Stimulated activated CD4-positive, alpha-beta T cell treated with anti-CD3 and anti-CD28 coated beads, TNF-alpha, amount 100 ng/mL, for 24 hours (primary cell): ENCODE measurements at places on chromosomes 12 and 14.
A peak's percentile ranks its signal among the peaks of the same experiment; 100 is the strongest.

GRCh38 chr12:12979731-12980259 lies 20.3 kb downstream of the HEBP1 start:
- no peak for DNase-seq

GRCh38 chr14:55098561-55098898 lies 30.5 kb upstream of the LGALS3 start:
- no peak for DNase-seq

DNA sequence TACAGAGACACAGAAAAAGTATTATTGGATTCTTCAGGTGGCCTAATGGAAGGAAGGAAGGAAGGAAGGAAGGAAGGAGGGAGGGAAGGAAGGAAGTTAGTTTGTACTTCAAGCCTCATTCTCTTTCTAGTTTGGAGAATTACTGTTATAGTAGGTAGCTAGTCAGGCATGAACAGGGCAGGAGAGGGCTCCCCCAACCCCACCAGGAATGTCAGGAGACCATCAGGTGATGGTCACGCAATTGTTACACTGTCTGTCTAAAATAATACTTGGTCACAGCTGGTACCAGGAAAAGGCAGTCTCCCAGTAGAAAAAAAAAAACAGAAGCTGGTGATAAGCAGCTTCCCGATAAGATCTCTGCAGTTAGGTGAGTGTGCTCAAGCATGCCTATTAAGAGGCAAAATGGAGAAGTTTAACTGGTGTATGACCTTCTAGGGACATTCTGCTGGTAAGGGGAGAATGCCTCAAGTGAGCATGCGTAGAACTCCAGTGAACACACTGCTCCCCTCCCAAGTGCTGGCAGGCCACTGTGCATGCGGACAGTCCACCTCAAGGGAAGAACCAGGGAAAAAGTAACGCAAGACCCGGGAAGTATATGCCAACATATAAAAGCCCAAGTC lies 358.4 kb upstream of the SOX5 start:
- DNase-seq, result no peak

DNA sequence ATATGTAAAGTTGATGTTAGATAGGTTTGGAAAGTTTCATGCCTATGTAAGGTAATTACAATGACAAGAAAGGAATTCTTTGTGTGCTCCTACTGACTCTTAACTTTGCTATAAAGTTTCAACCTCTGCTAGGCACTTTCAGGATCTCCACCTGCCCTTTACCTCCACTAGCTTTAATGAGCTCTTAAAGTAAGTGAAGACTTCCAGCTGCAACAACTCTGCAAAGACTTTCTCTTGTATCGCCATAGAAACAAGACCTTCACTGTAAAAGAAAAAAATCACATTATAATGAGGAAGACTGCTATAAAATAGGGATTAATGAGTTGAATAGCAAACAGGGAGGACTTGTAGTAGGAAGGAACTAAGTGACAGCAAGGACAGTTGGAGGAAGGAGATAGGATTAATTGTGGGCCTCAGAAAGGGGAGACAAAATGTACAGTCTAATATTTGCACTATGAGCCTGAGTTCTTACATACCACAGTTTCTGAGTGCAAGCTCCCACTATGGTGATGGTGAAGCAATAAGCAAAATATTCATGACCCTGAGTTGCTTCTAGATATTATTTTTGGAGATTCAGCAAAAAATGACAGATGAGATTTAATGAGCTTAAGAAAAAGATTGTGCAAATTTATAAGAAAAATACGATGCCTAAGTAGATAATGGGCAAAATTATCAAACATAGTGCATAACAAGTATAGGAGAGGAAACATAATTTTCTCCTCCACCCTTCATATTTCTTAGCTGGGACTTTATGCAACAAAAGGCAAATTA lies 66.7 kb downstream of the DHRS2 start:
- no peak for DNase-seq

DNA sequence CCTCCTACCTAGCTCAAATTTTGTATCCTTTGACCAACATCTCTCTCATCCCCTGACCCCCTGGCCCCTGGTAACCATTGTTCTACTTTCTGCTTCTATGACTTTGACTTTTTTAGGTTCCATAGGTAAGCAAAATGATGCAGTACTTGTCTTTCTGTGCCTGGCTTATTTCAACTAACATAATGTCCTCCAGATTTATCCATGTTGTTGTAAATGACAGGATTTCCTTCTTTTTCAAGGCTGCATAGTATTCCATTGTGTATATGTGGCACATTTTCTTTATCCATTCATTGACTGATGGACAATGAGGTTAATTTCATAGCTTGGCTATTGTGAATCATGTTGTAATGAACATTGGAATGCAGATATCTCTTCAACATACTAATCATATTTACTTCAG lies 170.1 kb downstream of the DPY19L2 start:
- no peak for DNase-seq

GRCh38 chr12:3252450-3252891 lies 175.3 kb downstream of the TSPAN9 start:
- DNase-seq, result no peak

DNA sequence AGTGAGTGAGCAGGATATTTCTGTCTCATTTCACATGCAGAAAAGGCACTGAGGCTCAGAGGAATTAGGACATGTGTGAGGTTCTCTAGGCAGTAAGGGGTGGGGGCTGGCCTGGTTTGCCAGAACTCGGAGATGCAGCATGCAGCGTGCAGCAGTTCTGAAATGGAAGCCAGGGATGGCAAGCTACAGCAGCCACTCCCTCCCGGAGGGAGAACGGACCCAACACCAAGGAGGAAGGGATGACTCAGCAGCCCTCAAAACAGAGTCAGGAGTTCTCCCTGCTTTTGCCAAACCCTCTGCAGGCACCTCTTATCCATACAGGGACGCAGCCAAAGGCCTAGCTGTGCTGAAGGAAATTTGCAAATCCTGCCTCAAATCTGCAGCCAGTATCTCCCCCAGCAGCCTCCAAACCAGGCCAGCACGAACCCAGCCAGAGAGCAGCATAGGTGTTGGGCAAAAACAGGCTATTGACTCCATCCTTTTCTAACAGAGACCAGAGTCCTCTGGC lies 10.3 kb upstream of the SERPINA3 start:
- DNase-seq, result no peak

DNA sequence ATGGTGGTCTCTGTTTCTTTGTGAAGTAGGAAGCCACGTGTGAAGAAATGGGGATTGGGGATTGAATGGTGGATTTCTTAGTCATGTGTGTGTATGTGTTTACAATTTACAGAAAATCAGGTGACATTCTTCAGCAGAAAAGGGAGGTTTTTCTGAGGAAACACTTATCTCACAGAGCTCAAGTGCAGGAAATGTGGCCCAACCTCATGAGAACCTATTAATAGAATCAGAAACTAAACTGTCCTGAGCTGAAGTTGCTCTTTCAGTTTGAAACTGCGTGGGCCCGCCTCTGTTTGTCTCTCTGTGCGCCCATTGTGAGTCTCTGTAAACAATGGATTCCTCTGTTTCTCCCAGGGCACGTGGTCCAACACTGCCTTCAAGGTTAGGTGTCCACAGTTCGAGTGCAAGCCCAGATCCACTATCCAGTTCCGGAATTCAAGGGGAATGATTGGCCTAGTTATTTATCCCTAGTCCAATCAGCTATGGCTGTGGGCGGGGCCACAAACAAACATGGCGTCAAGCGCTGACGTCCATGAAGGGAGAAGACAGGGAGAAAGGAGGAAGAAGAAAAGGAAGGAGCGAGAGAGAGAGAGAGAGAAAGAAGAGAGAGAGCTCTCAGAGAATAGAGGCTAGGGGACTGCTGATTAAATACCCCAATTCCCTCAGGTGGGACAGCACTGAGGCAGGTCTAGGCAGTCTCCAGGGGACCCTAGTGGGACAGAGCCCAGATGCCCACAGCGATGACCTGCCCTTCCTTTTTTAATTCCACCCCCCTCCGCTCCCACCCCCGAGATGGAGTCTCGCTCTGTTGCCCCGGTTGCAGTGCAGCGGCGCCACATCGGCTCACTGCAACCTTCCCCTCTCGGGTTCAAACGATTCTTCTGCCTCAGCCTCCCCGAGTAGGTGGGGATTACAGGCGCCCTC lies 31.4 kb upstream of the C12orf76 start:
- peak; percentile 63 for DNase-seq

DNA sequence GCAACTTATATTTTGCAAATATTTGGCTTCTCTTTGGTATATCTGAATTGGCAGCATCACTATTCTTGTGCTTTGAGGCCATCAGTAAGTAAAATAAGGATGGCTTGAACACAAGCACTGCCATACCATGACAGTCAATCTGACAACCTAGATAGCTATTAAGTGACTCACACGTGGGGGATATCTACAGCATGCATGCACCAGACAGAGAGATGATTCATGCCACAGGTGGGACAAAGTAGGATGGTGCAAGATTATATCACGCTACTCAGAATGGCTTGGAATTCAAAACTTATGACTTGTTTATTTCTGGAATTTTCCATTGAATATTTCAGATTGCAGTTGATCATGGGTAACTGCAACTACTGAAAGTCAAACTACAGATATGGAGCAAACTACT lies 675.6 kb upstream of the MDGA2 start:
- no peak for DNase-seq

DNA sequence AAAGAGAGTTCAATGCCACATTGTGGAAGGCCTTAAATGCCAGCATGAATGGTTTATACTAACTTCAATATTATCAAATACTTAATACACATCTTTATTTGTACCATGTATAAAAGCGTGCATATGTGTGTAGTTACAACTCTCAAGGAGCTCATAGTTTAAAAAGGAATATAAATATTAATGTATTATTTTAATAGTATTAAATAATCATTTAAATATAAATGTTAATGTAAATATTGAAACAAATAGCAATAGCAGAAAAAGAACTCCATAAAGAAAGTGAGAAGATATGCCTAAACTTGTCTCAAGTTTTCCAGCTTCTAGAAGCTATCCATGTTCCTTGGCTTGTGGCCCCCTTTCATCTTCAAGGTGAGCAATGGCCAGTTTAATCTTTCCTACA lies 182.0 kb downstream of the FOXA1 start:
- no peak for DNase-seq

DNA sequence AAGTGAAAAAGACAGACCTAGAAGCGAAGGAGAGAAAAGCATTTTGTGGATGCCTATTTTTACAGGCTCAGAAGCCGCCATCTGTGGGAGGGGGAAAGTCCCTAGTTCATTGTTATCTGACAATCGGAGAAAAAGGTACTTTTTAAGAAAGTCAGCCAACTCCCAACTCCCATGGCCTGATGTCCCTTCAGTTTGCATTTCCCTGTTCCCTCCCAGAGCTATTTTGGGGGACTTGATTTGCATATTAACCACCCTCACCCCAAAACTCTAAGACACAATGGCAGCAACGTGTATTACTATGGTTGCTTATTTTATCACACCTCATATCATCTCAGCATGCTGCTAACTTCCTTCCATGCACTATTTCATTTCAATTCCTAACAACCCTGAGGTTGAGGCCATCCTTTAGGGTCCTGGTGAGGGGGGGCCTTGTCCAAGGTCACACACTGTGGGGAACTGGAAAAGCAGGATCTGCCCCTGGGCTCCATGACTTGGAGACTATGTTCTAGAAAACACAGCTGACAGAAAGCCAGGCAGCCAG lies 18.7 kb downstream of the HVCN1 start:
- no peak for DNase-seq

DNA sequence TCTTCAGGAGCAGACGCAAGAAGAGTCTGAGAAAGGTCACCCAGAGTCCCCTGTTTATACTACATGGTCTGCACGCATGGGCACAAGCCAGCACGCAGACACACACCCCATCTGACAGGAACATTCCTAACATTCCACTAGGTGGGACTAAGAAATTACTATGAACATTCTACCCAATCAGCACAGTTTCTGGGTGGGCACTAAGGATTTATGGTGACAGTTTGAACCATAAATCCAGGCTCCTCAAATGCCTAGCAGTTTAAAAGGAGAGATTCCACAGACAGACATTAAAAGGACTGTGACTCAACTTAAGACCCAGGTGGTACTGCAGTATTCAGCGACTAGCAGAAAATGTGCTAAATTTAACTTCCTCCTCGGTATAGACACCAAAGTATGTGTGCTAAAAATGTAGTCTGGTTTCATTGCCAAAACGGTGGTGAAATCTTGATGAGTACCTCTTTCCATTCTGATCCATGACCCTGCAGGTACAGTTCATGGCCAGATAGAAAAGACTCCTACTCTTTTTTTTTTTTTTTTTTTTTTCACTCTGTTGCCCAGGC lies 16.2 kb downstream of the ABHD4 start:
- DNase-seq, result no peak

DNA sequence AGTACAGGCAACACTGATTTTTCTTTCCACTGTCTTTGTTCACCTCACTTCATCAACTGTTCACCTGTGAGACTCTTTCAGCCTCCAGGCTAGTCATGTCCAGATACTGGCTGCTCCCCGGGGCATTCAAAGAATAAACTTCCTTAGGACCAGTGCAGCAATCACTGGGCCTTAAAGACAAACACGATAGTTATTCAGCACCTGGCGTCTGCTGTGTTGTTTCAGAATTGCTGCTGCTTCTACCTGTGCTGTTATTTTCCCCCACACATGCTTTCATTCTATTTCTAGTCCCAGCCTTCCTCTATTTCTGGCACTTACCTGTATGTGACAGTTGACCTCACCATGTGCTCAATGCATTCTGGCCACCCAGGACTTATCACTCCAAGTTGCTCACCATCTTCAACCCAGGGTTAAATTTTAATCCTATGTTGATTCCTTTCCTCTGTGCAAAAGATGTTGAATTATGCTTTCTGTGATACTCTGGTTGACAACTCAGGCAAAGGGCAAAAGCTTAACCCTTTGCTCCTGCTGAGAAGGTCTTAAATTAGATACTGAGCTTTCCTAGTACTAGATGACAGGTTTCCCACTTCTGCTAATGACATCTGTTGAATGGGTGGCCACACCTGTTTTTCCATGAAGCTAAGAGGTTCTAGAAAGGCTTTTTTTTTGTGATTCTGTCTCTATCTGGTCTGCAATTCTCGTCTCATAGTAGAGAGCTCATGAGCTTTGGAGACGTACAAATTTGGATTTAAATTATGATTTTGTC lies 41.4 kb downstream of the PTPRQ start:
- no peak for DNase-seq

GRCh38 chr12:18145924-18146323 lies 55.9 kb upstream of the RERGL start:
- DNase-seq, result no peak

DNA sequence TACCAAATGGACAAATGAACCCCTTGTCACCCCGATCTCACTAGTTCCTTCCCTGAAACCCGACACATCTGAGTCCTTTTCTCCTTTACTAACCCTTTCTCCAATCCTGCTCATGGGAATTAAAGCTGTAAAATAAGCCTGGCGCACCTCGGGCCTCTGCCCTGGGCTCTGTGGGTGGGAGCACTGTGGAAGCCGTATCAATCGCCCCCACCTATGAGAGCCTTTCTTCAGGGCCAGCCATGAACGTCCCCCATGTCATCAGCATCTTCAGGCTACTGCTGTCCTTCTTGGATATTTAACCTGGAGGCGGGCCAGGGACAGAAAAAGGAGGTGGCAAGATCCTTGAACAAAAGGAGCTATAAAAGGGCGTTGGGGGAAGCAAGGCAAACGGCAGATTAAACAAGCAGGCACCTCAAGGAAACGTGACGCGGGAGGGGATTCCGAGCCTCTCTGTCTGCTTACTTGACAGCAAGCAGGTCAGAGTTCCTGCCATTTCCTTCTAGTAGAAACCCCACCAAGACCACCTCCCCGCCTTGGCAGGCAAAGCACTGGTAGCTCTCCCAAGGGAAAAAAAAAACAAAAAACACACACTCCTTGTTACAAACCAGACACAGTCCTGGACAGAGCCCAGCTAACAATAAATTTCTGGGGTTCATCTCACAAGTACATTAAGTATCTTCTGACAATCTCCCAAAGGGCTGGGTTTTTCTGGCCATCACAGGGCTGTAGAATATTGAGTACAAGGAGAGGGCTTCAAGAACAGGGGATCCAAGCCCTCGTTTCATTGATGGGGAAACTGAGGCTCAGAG lies 62.9 kb downstream of the DPF3 start:
- no peak for DNase-seq

GRCh38 chr14:103161054-103161397 lies 37.8 kb downstream of the TNFAIP2 start:
- DNase-seq, result no peak
